Motor neuron (in vitro differentiated cells): ENCODE measurements at places on chromosomes 13 and 19.
A peak's percentile ranks its signal among the peaks of the same experiment; 100 is the strongest.

- no peak for ATAC-seq
Measured at GRCh38 chr19:50447750-50448149, 15.1 kb downstream of the MYBPC2 start.

DNA sequence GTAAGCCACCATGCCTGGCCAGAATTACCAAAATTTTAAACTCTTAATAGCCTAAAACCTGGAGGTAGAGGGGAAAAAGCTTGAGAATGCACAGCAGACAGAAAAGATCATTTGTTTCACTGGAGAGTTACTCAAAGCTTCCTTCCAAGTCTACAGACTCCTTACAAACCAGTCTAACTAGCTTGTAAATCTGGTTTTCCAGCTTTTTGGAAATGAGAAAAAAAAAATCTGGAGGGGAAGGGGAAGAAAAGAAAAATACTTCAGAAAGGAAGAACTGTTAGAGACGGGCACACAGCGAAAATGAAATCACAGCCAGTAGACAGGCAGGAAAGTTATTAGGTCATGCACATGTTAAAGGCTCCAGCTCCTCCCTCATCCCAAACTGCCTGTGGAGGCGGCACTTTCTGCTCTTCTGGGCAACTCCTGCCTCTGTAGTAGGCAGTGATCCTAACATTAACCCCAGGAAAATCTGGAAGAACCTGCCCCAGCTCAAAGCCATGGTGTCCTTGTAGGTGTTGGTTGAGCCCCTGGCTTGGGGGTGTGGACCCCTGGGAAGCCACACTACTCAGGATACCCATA lies 17.3 kb downstream of the PARP4 start:
- no peak for ATAC-seq

GRCh38 chr19:44661205-44661604 lies 10.1 kb upstream of the CEACAM19 start:
- no peak for ATAC-seq

DNA sequence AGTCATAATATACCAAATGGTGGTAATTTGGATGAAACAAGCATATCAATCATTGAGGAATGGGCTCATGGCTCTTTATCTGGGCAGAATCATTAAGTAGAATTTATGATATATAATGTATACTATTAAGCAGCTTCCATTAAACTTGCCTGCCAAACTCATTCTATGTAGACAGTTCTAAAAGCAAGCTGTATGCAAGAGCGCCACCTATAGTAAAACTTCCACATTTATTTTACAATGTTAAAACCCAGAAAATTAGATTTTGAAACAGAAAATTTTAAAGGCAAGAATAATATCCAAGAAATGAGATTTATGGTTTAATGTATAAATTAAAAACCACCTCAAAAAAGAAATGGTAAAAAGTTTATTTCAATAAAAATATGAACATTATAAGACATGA lies 161.5 kb downstream of the MZT1 start:
- no peak for ATAC-seq

DNA sequence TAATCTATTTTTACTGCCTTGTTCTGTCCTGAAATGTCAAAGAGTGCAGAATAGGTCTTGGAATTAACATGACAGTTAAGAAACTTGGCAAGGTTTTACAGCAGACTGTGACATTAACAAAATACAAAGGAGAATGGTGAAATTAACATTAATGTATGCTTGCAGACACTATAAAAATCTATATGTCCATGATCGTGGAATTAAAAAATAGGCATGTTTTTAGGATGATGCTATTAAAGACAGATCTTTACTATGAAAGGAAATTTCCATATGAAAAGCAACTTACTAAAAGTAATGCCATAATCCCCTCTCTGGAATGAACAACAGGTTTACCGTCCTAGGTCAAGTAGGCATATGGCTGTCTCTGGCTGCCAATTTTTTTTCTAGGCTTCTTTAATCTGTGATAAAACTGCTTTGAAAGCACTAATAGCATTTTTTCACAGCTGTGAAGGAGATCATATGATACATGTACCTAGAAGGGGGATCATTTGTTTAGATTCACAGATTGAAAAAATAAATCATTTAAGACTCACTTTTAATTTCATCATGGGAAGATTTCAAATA lies 291.5 kb downstream of the ZNF536 start:
- no peak for ATAC-seq

DNA sequence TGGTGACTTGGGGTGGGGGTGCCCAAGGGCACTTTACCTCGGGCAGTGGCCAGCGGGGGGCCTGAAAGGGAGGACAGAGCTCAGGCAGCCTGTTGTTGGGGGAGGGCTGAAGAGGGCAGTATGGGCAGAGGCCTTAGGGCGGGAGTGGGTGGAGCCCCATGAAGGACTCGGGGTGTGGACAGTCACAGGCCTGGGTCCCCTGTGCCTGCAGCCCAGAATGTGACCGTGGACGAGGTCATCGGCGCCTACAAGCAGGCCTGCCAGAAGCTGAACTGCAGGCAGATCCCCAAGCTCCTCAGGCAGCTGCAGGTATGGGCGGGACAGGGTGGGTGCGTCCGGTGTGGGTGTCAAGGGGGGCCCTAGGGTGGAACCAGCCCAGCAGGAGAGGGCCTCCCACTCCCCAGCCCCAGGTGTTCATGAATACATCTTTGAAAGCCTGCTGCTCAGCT lies 22.5 kb downstream of the NKPD1 start:
- ATAC-seq, result peak; percentile 50

- no peak for ATAC-seq
Measured at GRCh38 chr19:27745978-27746542, 1466.9 kb downstream of the UQCRFS1 start.

DNA sequence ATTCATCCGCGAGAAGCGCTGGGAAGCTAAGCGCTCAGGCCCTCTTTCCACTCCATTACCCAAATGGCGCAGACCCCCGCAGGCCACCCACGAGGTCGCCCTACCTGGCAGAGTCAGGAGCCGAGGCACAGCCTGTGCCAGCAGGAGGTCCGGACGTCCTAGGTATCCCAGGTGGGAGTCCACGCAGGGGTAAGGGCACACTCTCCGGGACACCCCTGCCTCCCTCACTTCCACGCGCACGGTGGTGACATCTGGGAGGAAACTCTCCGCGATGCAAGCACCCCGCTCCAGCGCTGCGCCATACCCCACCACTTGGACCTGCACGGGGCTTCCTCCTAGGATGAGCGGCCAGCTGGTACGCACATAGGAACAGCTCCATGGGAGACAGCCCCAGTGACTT lies 95.1 kb upstream of the ARHGEF7 start:
- no peak for ATAC-seq

DNA sequence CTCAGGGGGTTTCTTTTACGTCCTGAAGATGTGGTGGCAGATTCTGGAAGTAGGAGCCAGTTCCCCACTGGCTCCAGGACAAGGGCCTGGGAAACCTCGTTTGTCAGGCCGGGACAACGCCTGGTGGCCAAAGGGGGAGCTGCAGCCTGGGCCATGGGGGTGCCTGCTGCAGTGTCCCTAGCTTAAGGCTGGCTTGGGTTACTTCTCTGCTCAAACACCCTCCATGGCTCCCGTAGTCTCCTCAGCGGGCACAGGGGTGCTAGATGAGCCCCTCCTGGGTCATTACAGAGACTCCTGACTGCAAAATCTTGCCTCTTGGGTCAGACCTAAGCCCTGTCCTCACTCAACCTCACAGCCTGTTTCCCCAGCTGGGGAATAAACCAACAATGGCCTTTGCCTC lies 14.7 kb downstream of the CILP2 start:
- no peak for ATAC-seq

- no peak for ATAC-seq
Measured at GRCh38 chr19:41566001-41566400, 10.0 kb upstream of the CEACAM21 start.

GRCh38 chr13:93307136-93307535 lies 80.5 kb downstream of the GPC6 start:
- no peak for ATAC-seq

DNA sequence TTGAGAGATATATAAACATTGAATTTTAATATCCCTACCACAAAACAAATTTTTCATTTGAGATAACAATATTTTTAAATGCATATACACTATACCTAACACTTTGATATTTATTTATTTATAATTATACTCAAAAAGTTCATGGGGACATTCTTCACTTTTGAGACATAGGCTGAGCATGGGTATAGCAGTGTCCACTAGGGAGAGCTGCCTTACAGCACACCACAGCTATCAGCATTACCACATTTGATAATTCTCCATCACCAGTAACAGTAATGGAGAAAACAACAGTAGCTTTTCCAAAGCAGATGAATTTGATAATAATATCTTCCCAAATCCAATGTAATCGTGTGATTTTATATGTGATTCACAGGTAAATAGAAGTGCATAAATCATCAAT lies 626.1 kb downstream of the DACH1 start:
- ATAC-seq, result peak; percentile 78

DNA sequence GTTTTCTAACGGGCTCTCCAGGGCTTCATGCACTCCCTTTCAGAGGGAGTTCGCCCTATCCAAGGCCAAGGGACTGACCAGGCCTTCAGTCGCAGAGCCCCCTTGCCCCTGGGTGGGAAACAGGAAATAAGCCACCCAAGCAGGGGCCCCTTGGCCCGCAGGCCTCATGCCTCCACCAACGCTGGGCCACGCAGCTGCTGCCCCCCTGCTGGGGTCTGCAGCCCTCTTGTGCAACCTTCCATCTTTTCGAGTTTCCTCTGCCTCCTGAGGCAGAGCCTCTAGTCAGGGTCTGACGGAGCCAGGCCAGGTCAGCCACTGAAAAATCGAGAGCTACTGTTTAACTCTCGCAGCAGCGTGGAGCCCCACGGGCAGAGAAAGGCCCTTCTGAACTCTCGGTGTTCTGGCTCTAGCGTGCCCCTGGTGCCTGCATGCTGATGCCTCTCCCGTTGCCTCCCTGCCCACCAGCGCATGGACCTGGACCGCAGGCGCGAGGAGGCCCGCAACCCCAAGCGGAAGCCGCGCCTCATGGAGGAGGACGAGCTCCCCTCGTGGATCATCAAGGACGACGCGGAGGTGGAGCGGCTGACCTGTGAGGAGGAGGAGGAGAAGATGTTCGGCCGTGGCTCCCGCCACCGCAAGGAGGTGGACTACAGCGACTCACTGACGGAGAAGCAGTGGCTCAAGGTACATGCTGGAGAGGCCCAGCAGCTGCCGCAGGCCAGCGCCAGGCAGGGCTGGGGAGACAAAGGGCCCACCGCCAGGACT lies 54.6 kb upstream of the LDLR start:
- ATAC-seq, result no peak

DNA sequence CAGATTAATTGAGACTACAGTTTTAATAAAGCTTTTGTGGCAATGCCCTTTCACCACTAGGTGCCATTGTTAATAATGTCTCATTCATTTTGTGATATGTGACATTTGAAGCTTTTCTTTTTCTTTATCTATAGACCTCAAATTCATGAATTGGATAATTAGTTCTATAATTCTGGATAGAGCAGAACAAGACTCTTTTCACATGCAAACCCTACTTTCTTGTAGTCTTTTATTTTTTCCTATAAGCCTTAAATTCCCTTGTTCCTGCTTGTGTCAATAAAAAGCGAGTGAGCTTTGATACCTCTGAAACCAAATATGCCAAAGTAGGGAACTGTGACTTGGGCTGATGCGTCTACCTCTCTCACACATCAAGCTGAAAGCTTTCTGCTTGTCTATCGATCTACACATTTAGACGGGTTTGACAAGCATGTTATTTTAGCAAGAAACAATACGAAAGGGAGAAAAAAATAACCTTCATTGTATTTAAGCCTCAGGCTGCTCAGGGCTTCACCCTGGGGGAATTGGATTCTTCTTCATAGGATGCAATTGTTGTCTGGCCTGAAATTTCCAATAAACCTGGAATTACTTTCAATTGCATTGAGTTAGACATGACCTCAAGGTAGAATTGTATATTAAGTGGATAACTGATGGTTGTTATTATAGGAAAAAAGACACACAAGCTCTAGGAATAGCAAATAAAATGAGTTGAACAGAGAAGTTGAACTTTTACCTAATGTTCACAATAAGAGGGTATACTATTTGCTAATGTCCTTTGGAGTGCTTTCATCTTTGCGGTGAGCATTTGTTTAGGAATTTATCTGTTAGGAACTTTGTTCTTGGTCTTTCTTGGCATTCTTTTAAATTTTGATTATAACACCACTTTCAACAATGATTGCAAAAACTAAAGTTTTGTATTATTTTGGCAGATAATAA lies 1150.2 kb upstream of the PCDH9 start:
- ATAC-seq, result no peak

DNA sequence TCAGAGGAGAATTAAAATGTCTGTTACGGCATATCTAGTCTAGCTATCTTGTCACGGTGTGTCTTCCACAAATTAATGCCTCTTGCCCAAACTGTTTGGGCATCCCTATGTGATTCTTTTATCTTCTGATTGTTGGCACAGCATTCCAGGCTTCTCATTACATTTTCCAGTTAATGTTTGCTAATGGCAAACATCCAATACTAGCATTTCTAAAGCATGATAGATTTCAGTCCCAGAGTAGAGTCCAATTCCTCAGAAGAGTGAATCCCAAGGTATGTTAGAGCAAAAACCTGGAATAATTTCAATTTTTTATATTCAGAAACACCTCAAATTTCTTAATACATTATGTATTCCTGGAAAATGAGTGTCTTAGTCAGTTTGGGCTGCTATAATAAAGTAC lies 684.5 kb upstream of the SLITRK1 start:
- ATAC-seq, result no peak

DNA sequence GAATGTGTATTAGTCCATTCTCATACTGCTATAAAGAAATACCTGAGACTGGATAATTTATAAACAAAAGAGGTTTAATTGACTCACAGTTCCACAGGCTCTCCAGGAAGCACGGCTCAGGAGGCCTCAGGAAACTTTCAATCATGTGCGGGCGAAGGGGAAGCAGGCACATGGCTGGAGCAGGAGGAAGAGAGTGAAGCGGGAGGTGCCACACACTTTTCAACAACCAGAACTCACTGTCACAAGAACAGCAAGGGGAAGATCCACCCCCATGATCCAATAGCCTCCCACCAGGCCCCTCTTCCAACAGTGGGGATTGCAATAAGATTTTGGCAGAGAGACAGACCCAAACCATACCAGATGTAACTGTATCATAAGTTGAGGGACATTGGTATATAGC lies 72.7 kb downstream of the IRS2 start:
- ATAC-seq, result no peak

DNA sequence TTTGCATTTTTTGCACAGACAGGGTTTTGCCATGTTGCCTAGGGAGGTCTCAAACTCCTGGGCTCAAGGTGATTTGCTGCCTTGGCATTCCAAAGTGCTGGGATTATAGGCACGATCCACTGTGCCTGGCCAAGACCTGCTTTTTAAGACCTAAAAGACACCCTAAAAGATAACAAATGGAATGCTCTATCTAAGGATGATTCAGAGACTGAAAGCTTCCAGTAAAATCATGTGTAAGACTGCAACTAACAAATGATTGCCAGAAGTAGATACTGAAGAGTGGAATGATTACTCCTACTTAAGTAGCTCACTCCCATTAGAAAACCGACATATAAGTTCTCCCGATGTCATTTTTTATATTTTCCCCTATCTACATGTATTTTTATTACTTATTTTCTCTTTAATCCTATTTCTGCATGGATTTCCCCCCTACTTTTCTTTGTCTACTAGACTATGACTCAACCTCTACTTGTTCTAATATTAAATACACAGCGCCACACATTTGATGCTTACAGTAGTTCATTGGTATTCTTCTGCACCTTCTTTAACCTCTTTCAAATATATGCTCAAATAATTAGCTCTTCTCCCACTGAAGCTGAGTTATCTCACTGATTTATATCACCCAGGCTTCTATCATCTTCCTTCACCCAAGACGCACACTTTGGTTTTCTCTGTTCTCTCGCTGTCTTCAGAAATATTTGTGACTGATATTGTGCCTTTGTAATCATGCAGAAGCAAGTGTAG lies 32.2 kb upstream of the KLF12 start:
- peak; percentile 21 for ATAC-seq

- ATAC-seq, result no peak
Measured at GRCh38 chr19:37467608-37468090, 405 bp upstream of the ZNF569 start.

- peak; percentile 90 for ATAC-seq
Measured at GRCh38 chr13:36131222-36131930, at the start of gene DCLK1. DCLK1 (minus strand) TSS chr13:36131382.
